ENCODE measurements at places on chromosomes 6 and 20. TPM values are rescaled to one million over a fixed set of nuclear protein-coding genes. Genes with fewer than 3 reads are reported as not detected.

- H3K27ac ChIP-seq: no peak overlapping the region
- H3K27me3 ChIP-seq: no peaks in the 10 kb centered on the region
- no peaks in the 10 kb centered on the region for H3K4me1 ChIP-seq
- DNase-seq: no peak
Measured at GRCh38 chr6:116695401-116695800, 14.4 kb downstream of the KPNA5 start.

DNA sequence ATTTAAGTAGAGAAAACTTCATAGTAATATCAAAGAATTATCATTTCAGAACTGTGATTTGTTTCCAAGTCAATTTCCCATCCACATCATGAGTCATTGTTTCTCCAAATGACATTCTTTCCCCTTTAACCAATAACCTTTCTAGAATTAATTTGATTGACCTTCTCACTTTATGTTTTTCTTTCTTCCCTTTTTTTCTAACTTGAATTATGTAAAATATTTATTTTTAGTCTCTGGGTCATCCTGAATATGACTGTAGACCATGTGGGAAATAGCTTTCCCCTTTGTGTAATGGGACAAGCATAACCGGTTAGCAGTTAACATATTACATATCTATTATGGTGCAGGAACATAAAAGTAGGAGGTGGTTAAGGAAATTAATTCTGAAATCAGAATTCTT is 291.1 kb downstream of the GJA1 start:
- no peak overlapping the region for H3K4me3 ChIP-seq
- H3K27ac ChIP-seq: no peak overlapping the region
- H3K36me3 ChIP-seq: no peaks in the 10 kb centered on the region
- H3K4me1 ChIP-seq: no peaks in the 10 kb centered on the region
- no peaks in the 10 kb centered on the region for H3K27me3 ChIP-seq

DNA sequence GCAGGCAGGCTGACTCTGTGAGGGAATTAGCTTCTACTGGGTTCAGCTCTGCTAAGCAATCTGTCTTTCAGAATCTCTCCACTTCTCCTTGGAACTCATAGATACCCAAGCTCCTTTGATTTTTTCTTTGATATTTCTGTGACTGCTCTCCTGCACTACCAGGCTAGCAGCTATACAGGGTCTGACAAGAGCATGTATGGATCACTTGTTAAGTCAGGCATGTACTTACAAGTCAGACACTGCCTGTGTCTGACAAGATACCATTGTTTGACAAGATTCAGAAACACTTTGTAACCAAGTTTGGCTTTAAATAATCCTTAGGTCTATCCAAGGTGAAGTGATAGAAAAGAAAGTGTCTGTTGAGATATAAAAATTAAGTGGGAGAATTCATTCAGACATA is 79.5 kb downstream of the SESN1 start:
- peak overlapping the region; percentile 6 for H3K27ac ChIP-seq
- H3K27me3 ChIP-seq: no peaks in the 10 kb centered on the region
- no peak for DNase-seq
- peaks cover 37% of the 10 kb centered on the region for H3K4me1 ChIP-seq

DNA sequence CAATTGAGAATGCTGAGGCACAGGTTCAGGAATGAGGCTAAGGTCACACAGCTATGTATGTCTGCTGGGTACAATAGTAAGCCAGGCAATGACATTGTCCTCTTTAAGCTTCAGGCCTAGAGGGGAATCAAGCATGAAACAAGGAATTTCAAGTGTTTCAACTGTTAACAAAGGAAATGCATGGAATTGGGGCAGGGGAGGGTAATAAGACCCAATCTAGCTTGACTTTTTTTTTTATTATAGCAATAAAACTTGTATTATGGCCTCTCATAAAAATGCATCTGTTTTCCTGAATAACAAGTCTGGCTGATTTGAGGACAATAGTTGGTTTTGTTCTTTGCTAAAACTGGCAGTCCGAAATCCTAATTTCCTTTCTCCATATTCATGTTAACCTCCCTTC is 336.7 kb downstream of the CBLN4 start:
- no peaks in the 10 kb centered on the region for H3K4me1 ChIP-seq
- DNase-seq: no peak
- H3K27ac ChIP-seq: no peak overlapping the region
- no peaks in the 10 kb centered on the region for H3K36me3 ChIP-seq

LBP gene
- total RNA-seq: 0.13 TPM

OR2B6 gene
- not detected for total RNA-seq

DNA sequence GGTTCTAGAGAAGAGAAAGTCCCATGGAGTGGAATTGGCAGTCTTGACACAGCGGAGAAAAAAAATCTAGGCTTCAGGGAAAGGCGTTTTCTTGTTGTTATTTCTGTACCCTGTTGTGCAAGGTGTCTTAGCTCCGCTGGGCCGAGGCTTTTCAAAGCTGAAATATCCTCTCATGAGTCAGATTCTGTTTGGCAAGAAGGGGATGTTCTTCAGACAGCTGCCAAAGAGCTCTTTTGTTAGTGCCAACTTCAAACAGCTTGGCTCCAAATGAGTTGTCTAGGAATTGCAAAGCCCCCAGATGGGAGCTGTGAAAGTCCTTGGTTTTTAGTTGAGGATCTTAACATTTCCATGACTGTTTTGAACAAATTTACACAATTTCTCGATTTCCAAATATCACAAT is 45.6 kb downstream of the LRRN4 start:
- H3K36me3 ChIP-seq: peaks cover 37% of the 10 kb centered on the region
- no peak for DNase-seq
- H3K27ac ChIP-seq: peak overlapping the region; percentile 48
- H3K4me3 ChIP-seq: no peak overlapping the region

LTA gene
- total RNA-seq: not detected

GRCh38 chr20:57484772-57485171 is 40.2 kb downstream of the CTCFL start:
- H3K4me1 ChIP-seq: peaks cover 31% of the 10 kb centered on the region
- H3K4me3 ChIP-seq: no peak overlapping the region
- no peaks in the 10 kb centered on the region for H3K36me3 ChIP-seq
- no peaks in the 10 kb centered on the region for H3K27me3 ChIP-seq
- no peak for DNase-seq

- no peaks in the 10 kb centered on the region for H3K27me3 ChIP-seq
- H3K4me3 ChIP-seq: no peak overlapping the region
- no peaks in the 10 kb centered on the region for H3K36me3 ChIP-seq
- H3K4me1 ChIP-seq: no peaks in the 10 kb centered on the region
- DNase-seq: no peak
Measured at GRCh38 chr6:144246988-144247387, 38.1 kb upstream of the UTRN start.

DNA sequence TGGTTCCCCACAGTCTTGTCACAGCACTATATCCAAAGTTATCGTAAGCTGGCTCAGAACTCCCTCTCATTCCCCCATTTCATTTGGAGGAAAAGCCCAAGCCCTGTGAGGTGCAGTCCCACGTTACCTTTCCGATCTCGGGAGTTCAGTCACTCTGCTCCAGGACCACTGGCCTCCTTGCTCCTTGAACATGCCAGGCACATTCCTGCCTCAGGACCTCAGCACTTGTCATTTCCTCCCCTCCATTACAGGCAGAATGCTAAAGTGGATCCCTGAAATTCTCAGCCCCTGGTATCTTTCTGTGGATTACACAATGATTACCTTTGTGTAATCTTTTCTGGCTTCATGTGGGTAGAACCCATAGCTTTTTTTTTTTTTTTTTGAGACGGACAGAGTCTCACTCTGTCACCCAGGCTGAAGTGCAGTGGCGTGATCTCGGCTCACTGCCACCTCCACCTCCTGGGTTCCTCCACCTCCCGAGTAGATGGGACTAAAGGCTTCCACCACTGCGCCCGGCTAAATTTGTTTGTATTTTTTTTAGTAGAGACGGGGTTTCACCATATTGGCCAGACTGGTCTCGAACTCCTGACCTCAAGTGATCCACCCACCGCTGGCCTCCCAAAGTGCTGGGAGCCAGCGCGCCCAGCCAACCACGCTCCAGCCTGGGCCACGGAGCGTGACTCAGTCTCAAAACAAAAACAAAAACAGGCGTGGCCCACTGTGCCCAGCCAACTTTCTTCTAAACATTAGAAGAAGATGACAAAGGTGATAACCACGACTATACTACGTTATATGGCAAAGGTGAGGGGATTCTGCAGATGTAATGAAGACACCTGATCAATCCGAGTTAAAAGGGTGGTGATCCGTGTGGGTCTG is 4.0 kb upstream of the OXT start:
- no peak overlapping the region for H3K4me3 ChIP-seq
- no peaks in the 10 kb centered on the region for H3K36me3 ChIP-seq
- H3K4me1 ChIP-seq: peaks cover 11% of the 10 kb centered on the region
- H3K27me3 ChIP-seq: peaks cover 15% of the 10 kb centered on the region
- H3K27ac ChIP-seq: no peak overlapping the region

GMNN gene
- 4.1 TPM for total RNA-seq

DNA sequence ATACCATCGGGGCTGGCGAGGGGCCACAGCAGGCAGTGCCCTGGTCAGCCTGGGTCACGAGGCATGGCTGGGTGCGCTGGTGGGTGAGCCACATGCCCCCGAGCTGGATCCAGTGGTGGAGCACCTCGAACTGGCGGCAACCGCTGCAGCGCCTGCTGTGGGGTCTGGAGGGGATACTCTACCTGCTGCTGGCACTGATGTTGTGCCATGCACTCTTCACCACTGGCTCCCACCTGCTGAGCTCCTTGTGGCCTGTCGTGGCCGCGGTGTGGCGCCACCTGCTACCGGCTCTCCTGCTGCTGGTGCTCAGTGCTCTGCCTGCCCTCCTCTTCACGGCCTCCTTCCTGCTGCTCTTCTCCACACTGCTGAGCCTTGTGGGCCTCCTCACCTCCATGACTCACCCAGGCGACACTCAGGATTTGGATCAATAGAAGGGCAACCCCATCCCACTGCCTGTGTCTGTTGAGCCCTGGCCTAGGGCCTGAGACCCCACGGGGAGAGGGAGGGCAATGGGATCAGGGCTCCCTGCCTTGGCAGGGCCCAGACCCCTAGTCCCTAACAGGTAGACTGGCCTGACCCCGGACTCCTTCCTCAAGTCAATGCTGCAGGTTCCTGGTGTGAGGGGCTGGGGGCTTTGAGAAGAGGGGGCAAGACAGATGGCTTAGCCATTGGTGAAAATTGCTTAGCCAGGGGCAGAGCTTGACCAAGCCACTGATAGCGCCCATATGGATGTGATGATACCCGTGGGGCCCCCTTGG is 598 bp downstream of the TMEM239 start:
- H3K4me1 ChIP-seq: peaks cover 11% of the 10 kb centered on the region
- no peak for DNase-seq
- H3K4me3 ChIP-seq: no peak overlapping the region
- H3K27me3 ChIP-seq: peaks cover 65% of the 10 kb centered on the region
- H3K36me3 ChIP-seq: no peaks in the 10 kb centered on the region
- H3K27ac ChIP-seq: no peak overlapping the region

DNA sequence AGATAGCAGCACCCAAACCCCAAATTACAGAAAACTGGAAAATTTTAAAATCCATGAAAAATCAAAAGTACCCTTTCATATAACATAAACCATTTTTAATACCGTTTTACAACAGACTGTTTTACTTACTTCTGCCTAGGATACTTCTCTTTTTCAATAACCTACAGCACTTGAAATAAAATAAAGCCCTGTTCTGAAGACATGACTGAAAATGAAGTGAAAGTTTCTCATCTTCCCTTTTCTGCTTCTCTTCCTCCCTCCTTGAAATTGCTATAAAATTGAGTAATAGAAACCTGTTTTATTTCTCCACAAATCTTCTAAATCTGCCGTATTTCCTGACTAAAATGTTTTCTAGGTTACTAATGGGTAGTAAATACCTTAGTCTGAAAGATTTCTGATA is 20.3 kb downstream of the MMS22L start:
- no peaks in the 10 kb centered on the region for H3K27me3 ChIP-seq
- DNase-seq: no peak
- H3K4me3 ChIP-seq: no peak overlapping the region
- no peak overlapping the region for H3K27ac ChIP-seq
- no peaks in the 10 kb centered on the region for H3K36me3 ChIP-seq

FAM209B gene
- total RNA-seq: not detected

DNA sequence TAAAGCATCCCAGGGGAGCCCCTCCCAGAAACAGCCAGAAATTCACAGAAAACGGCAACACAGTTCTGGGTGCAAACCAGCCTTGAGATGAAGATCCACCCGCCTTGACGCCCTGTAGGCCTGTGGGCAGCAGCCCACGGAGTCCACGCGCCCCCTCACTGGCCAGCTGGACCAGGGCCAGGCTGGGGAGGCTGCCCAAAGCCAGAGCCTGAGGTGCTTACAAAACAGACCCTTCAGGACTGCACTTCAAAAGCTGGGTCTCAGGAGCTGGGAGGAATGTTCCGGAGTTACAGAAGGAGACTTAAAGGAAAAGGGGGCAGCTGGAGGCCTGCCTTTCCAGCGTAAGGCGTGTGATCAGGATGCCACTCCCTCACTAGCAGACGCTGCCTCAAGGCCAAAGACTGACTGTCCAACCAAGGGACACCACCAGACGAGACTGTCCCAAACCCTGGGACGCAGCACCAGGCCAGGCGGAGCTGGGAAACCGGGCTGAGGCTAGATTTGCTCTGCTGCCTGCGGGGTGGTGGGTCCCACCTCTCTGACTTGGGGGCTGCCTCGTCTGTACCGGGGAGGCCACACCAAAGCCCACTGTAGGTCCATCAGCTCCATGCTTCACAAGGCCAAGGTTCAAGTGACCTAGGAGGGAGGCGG is 48.1 kb downstream of the RRBP1 start:
- DNase-seq: no peak
- peaks cover 90% of the 10 kb centered on the region for H3K36me3 ChIP-seq
- H3K4me3 ChIP-seq: no peak overlapping the region
- H3K27ac ChIP-seq: peak overlapping the region; percentile 40

DNA sequence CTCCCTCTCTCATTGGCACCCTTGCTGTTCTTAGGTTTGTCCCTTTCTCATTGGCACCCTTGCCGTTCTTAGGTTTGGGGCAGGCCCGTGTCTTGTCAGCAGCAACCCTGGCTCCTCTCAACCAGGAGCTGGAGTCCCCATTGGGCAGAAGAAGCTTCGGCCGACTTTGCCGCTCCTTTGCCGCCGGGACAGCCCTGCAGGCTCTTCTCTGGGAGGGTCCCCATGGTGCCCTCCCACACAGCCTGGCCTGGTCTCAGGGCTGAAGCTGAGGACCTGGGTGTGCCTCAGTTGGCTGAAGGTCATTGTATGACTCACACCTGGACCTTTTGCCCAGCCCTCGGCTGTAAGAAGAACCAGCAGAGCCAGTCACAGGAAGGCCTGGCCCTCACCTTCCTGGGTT is 59.6 kb downstream of the PPP1R14C start:
- peaks cover 5% of the 10 kb centered on the region for H3K4me1 ChIP-seq
- H3K36me3 ChIP-seq: no peaks in the 10 kb centered on the region
- no peaks in the 10 kb centered on the region for H3K27me3 ChIP-seq
- H3K27ac ChIP-seq: no peak overlapping the region
- no peak for DNase-seq
- no peak overlapping the region for H3K4me3 ChIP-seq

DNA sequence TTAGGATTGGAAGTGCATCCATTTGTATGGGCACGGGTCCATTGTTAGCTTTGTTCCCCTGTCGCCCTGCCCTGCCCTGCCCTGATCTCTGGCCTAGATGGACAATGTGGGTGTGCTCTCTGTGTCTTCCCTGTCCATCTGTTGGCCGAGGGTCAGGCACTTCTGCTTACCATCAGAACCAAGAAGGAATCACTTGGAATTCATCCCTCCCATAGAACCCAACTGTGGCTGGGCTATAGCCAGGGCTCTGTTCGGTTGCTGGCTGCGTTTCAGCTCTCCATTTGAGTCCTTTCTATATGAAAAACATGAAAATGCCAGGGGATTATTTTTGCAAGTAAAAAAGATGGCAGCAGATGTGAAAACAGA is 26.6 kb upstream of the TULP4 start:
- H3K4me3 ChIP-seq: no peak overlapping the region
- H3K27ac ChIP-seq: peak overlapping the region; percentile 77
- peaks cover 24% of the 10 kb centered on the region for H3K4me1 ChIP-seq

GRCh38 chr20:35298264-35298663 is 6.0 kb upstream of the FAM83C start:
- peaks cover 16% of the 10 kb centered on the region for H3K4me1 ChIP-seq
- H3K36me3 ChIP-seq: no peaks in the 10 kb centered on the region
- no peak for DNase-seq
- no peak overlapping the region for H3K4me3 ChIP-seq
- no peak overlapping the region for H3K27ac ChIP-seq
